Stomach (tissue), 19 donors: ENCODE measurements at places on chromosomes 11 and 22.
A peak's percentile ranks its signal among the peaks of the same experiment; 100 is the strongest.

DNA sequence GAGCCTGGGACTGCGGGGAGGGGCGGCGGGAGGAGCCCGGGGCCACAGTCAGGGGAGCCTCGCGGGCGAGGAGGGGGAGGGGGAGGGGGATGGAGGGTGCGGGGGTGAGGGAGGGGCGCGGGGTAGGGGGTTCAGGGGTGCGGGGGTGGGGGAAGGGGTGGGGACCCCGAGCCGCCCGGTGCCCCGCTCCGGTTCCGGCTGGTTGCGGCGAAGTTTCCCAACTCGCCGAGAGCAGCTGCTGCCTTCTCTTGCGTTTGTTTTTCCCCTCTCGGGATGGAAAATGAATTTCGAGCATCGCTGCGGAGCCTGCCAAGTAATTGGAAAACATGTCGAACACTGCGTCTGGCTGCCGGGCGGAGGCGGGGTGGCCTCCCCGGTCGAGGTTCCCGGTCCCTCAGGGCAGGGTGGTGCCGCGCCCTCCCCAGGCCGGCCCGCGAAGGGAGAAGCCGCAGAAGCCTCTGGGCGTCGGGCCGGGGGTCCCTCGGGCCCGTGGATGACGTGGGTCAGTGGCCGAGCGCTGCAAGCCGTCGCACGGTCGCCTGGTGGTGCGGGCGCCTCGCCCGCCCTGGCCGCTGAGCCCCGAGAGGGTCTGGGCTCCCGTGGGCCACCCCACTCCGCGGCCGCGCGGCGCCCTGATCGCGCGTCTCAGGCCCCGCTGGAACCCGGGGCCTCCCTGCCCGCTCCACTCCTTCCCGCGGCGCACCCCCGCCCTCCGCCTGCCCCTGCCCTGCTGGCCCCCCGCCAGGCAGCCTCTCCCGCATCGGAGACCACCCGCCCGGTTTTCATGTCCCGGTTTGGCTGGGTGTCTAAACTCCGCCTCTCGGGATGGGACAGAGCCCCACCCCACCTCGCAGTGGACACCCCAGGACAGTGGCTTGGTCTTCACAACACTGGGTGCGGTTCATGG is 12.1 kb downstream of the SPATA19 start:
- no peak for DNase-seq

GRCh38 chr11:23569547-23569946 is 709.3 kb upstream of the CCDC179 start:
- no peak for DNase-seq

GRCh38 chr11:75323609-75324008 is 27.9 kb downstream of the ARRB1 start:
- peak; percentile 94 for DNase-seq

- no peak for DNase-seq
Observed at GRCh38 chr11:126265811-126266210, 2.9 kb downstream of the SRPRA start.

- DNase-seq = no peak
Observed at GRCh38 chr22:30602049-30602448, 4.9 kb upstream of the TCN2 start.

DNA sequence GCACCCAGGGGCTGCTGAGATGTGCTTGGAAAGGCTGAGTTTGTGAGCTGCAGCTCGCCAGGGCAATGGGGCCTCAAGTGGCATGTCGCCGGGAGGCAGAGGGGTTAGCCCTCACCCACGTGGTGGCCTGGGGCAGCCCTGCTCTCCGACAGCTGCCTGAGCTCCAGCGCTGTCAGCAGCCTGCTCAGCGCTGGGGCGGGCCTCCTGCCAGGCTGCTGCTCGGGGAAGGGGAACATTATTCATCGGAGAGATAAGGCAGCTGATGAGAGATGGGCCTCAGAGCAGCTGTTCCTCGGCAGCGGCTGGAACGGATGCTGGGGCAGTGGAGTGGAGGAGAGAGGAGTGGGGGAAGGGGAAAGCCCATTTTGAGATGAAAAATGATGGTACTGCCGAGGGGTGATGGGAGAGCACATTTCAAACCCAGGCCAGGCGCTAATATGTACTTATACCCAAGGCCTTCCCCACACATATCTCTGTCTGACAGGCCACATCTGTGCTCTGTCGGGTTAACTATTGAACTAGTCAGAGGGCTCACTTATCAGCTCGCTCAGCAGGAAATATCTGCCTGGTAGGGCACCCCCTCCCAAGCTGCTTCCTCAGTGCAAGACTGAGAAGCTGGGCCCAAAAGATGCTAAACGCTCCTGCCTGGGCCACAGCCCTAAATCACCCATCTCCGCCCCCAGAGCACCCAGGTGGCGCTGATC is 79.5 kb downstream of the TIMP3 start:
- peak; percentile 26 for DNase-seq

GRCh38 chr11:104905271-104905670 is 7.0 kb upstream of the CASP12 start:
- no peak for DNase-seq

DNA sequence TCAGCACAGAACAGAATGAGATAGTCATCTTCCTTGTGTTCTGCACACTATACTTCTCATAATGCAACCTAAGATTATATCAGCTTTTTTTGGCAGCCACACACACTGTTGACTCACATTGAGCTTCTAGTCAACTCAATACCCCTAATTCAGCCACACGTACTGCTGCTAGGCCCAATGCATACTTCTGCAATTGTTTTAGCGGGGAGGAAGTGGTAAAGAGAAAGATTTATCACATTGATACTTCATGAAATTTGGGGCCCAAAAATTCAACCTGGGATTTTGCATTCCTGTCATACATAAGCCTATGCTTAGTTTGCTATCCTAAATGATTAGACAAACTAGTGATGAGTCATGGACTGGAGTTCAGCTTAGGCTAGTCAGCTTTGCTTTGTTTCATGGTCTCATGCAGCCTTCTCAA is 8.6 kb upstream of the UPB1 start:
- no peak for DNase-seq

DNA sequence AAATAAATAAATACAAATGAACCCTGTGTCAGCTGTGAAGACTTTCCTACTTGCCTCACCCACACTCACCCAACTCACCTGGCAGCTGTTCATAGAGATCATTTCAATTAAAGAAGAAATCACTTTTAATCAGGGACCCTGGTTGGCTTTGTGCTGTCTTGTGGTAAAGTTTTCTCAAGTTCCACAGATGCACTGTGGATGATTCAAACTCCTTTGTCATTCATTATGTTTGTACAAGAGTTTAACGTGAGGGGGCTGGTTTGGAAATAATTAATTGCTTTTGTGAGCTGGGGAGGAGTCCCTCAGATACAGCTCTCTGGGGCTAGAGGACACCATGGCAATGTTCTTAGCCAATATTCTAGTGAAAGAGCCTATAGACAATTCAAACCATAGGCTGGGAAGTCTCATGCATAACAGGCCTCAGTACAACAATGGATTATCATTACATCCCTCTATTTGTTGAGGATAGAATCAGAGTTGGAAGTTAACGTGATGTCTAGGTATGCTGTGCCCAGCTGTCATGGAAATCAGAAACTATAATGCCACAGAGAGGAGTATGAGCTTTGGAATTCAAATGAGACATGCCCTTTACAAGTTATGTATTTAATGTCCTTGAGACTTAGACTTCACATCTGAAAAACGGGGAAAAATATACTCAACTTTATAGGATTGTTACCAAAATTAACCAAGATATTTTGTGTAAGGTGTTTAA is 698.5 kb downstream of the KCNA4 start:
- DNase-seq = no peak

GRCh38 chr11:2860636-2861035 is 24.9 kb downstream of the CDKN1C start:
- DNase-seq = peak; percentile 80

DNA sequence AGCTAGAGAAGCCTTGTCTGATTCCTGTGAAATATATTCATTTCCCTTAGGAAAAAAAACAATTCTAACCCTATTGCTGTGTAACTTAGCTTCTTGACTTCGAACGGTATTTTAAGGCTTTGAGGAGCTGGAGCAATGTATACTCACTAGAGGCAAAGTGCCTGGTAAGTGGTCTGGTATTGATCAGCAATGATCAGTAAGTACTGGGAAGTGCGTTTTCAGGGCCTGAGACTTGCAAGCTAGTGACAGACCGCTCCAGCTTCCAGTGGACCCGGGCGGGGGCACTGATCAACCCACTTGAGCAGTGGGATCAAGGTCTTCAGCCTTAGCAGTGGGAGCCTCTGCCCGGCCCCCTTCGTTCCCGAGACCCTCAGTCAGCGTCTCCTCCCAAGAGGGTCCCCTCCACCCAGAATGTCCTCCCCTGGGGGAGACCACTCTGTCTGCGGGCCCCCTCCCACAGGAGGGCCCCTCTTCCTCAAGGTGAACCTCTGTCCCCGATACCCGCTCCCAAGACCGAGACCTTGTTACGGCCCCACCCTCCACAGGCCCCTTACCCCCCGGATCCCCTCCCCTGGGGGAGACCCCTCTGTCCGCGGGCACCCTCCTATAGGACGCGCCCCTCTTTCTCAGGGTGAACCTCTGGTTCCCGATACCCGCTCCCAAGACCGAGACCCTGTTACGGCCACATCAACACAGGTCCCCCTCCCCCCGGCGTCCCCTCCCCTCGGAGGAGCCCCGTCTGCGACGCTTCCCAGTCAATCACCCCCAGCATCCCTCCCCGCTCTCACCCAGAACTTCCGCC is 452 bp upstream of the ATXN10 start:
- peak; percentile 45 for DNase-seq

DNA sequence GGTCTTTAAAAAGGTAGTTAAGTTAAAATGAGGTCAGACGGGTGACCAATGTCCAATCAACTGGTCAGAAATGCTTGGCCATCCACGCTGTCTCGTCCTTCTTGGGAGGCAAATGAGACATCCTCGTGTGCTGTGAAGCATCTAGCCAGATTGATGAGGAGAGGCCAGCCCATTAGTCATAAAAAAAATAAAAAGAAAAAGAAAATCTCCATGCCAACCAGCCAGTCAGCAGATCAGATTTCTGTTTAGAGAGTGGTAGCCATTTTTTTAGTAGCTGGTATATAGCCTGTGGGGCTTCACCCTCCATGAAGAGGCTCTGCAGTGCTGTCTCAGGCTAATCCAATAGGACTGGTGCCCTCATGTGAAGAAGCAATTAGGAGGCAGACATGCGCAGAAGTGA is 343.1 kb upstream of the SYN3 start:
- DNase-seq = no peak

GRCh38 chr11:98029832-98030231 is 990.9 kb upstream of the CNTN5 start:
- no peak for DNase-seq

DNA sequence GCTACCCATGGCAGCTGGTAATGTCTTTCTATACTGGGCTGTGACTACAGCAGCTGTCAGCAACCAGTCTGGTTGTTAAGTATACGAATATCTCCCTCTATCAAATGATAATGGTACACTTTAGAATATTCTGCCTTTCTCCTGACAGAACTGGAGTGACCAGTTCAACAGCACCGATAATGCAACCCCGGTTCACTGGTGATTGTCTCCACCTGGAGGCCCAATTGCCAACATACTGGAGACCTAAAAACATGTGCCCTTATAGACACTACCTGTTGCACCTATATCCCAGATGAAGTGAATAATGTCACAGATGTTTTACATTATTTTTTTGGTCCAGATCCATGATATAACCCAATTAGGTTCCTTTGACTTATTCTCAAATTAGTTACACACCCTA is 21.1 kb downstream of the OR5P2 start:
- DNase-seq = no peak

- DNase-seq = no peak
Observed at GRCh38 chr22:23688571-23688970, 2.2 kb upstream of the RGL4 start.

- DNase-seq = no peak
Observed at GRCh38 chr11:68020575-68020974, 9.9 kb upstream of the NDUFS8 start.

GRCh38 chr11:102343809-102344208 is 3.2 kb upstream of the BIRC2 start:
- no peak for DNase-seq

DNA sequence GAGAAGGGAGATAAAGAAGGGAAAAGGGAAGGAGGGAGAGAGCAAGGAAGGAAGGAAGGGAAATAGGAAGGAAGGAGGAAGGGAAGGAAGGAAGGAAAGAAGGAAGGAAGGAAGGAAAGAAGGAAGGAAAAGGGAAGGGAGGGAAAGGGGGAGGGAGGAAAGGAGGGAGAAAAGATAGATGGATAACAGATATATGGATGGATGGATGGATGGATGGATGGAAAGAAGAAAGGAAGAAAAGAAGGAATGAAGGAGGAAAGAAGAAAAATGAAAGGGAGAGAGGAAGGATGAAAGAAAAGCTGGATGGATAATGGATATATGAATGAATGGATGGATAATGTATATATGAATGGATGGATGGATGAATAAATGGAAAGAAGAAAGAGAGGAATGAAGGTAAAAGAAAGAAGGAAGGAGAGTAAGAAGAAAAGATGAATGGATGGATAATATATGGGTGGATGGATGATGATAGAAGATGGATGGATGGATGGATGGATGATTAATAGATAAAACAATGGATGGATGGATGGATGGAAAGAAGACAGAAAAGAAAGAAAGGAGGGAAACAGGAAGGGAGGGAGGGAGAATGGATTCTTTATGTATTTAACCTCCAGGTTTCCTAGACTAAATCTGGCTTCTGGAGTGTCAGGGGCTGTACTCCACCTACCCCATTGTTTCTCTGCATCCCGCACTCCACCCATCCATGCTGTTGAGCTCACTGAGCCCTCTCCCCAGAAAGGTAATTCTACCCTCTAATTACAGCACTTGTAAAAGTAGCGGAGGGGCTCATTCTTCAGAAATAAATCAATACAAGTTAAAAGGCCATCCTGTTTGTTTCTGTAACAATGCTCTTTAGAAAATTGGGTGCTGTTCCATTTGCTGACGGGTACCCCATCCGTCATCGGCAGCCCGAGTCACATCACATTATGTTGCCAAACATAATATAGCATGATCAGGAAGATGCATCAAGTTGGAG is 506.1 kb downstream of the MIAT start:
- DNase-seq = no peak

GRCh38 chr22:28703436-28703835 is 23.8 kb upstream of the TTC28 start:
- DNase-seq = no peak

GRCh38 chr22:33335611-33336279 is 277.6 kb upstream of the SYN3 start:
- DNase-seq = no peak

DNA sequence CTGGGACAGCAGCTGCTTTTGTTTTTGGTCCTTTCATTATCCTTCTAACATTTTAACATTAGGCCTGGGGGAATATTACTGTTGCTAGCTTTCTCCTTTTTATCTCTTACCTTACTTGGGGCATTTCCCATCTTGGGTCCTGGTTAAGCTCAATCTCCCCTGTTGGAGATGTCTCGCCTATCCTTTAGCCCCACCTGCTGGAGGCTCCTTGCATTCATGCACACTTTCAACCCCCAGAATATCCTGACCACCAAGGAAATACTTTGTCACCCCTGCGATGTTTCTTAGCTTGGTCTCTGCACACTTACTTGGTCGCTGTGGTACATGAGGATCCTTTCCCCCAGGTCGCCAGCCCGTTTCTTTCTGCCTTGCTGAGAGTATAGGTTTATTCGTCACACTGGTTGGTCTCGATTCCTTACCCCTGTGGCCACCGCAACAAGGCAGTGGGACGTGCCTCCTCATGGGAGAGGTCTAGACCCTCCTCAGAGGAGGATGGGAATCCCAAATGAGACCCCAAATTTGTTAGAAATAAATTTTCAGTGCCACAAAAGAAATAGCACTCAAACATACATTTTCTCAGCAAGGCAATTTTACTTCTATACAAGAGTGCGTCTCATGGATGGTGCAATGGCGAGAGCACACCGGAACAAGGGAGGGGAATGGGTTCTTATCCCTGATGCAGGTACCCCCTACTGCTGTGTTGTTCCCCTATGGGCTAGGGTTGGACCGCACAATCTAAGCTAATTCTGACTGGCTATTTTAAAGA is 5.4 kb upstream of the TXN2 start:
- peak; percentile 72 for DNase-seq
